Foreskin keratinocyte (primary cell): ENCODE measurements at places on chromosomes 2 and 18. TPM values are rescaled to one million over a fixed set of nuclear protein-coding genes. Genes with fewer than 3 reads are reported as not detected.

- DNase-seq = no peak
Observed at GRCh38 chr2:68316111-68316510, 3.6 kb downstream of the CNRIP1 start.

DNA sequence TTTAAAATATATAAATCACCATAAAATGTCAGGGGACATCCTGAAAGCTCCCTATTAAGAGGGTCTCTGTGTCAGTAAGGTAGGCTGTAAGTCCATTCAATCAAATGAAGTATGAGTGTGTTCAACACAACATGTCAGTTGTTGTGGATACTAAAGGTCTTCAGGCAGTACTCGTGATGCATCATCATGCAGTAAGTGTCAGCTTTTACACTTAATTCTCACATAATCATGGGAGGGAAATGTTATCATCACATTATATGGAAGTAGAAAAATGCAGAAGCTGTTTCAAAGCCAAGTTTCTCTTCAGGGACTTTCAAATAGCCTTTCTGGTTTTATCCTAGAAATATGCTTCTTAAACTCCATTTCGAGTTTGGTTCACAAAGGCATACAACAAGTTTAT lies 477.1 kb upstream of the ID2 start:
- no peak for DNase-seq

GRCh38 chr2:196213252-196213980 lies 42.0 kb upstream of the STK17B start:
- no peak for DNase-seq

DNA sequence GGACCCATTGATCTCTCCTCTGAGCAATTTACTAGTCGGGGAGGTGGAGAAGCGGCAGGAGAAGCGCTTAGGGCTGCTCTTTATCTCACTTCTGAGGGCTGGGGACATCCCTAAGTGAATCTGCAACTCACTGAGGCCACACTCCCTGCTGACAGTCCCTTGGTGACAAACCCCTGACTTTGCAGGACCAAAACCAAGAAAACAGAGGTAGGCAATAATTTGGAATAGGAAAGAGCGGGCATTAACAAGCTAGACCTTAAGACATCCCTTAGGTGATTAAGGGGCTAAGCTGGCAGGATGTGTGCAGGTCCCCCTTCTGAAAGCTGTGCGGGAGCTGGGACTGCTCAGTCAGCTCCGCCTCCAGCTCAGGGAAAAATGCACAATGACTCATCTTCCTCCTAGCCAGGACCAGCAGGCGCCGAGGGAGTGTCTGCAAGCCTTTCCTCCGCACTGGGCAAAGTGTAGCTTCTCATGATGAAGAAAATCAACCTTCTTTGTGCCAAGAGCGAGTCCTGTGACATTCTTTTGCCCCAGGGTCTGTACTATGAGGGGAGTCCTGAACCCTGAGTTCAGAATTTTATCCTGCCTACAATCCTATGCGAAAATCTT lies 63.3 kb downstream of the BOD1L2 start:
- DNase-seq = peak; percentile 69

DNA sequence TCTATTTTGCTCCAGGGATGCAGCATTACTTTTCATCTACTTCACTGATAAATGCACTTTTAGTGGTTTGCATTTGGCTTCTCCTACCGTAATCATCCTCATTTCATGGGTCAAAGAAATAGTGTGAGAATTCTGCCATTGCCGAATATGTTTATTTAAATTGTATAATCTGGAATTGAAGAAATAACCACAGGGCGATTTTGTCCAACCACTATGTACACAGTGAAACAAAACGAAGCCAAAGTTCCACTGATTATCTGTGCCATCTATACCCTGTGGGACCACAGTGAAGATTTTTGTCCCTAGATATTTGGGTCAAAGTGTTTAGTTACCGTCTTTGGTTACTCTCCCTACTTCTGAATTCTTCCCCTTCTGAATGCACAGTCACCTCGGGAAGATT lies 888.6 kb upstream of the NRXN1 start:
- DNase-seq = no peak

DNA sequence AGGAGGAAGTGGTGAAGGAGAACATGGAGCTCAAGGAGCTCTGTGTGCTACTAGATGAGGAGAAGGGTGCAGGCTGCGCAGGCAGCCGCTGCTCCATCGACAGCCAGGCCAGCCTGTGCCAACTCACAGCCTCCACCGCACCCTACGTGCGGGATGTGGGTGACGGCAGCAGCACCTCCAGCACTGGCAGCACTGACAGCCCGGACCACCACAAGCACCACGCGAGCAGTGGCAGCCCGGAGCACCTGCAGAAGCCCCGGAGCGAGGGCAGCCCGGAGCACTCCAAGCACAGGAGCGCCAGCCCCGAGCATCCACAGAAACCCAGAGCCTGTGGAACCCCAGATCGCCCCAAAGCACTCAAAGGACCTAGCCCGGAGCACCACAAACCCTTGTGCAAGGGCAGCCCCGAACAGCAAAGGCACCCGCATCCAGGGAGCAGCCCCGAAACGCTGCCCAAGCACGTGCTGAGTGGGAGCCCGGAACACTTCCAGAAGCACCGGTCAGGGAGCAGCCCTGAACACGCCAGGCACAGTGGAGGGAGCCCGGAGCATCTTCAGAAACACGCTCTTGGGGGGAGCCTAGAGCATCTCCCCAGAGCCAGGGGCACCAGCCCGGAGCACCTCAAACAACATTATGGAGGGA lies 9.0 kb downstream of the CCDC85A start:
- no peak for DNase-seq

- no peak for DNase-seq
Observed at GRCh38 chr2:10579441-10579840, 110.3 kb downstream of the NOL10 start.

GRCh38 chr2:54672590-54673456 lies 50.6 kb upstream of the EML6 start:
- peak; percentile 34 for DNase-seq

DNA sequence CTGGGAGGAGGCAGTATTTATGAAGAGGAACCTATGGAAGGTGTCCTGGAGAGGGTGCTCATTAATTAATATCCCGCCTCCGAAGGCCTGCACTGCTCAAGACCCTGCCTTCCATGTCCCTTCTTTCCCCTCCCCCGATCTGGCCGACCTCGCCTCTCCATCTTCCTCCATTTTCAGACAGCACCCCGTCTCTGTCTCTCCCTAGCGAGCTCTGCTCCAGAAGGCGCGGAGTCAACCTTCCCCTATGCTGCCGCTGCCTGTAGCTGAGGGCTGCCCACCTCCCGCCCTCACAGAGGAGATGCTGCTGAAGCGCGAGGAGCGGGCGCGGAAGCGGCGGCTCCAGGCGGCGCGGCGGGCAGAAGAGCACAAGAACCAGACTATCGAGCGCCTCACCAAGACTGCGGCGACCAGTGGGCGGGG lies 1.1 kb upstream of the WBP1 start:
- DNase-seq = no peak

DNA sequence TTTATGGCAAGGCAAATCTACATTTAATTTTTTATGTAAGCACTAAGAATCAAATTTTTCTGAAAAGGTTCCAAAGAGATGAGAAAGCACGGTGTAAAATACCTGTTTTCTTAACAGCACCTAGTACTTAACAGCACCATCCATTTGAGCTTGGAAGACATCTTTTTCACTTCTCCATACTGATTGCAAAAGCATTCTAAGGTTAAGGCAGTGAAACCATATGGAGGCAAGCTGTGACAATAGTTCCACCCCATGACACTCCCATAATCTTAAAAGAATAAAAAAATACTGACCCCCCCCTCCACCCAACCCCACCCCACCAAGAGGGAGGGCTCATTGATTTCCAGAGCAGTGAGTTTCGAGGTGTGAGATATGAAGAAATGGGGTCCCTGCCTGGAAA lies 60.6 kb downstream of the ZCCHC2 start:
- DNase-seq = no peak

IGFBP5 gene
- 0.20 and 0.28 TPM in 2 replicates for total RNA-seq

- DNase-seq = no peak
Observed at GRCh38 chr18:79596446-79597175, 83.0 kb upstream of the CTDP1 start.

GRCh38 chr2:173355132-173355865 lies 627 bp downstream of the CDCA7 start:
- peak; percentile 47 for DNase-seq

DNA sequence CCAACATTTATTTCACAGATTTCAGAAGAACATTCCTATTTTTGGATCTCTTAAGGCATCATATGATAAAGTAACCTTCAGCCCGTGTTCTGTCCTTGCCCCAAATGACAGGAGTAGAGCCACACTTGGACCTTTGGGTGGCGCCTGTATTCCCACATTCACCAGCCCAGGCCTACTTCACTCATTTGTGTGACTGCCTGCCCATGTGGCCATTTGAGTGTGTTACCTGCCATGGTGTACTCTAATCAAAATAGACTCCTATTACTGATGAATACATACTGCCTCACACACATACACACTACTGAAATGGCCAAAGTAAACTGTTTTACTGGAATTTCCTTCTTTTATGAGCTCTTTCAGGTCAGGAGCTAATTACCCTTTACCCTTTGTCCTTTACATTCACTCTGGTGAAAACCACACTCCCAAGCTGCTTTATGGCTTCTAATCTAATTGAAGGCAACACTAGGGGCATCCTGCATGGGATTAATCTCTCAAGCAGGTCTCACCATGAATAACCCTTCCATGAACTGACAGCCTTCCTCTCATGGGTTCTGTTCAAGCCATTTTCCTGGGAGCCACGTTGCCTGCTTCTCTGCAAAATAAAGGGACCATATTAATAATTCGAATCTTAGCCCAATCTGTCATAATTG lies 271.0 kb upstream of the GALNT5 start:
- DNase-seq = no peak
